ENCODE measurements at places on chromosomes 2 and 18.
A peak's percentile ranks its signal among the peaks of the same experiment; 100 is the strongest.

DNA sequence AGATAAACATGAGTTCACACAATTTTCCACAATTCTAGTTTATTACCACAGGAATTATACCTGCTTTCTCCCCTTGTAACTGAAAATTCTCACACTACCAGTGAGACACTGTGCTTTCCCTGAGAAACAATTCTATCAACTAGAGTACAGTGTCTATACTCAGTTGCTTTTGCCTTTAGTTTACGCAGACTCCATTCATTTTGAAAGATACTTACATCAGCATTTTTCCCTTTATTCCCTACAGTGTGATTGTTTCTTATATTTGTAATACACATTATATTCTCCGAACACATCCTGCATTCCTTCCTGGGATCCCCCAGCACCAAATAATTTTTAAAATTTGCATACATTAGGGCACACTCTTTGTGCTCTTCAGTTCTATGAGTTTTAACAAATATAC lies 1455.5 kb downstream of the SUCLG1 start:
- DNase-seq: no peak

DNA sequence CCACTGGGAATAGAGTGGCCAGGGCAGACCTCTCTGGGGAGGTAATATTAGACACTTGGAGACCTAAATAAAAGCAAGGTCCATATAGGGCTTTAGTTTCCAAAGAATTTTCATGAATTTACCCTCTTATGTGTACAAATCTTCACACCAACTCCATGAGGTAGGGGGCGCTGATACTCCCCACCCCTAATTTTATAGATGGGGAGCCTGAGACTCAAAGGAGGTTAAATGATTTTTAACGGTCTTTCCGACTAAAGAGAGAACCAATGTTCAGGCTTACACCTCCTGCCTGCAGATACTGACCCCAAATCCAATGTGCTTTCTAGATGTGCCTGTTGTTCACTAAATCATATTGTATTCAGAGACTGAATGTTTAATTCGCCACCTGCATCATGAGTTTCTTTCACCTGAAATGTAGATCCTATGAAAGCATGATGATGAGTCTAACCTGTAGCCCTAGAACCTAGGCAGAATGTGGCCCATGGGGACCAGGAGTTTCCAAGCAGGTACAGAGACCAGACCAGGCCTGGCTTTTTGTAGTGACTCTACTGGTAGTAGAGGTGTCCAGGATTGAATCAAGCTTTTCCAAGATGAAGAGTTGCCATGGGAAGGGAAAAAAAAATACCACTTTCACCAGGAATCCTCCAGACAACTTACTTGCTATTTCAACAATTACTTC lies 16.8 kb upstream of the PAX3 start:
- no peak for DNase-seq

DNA sequence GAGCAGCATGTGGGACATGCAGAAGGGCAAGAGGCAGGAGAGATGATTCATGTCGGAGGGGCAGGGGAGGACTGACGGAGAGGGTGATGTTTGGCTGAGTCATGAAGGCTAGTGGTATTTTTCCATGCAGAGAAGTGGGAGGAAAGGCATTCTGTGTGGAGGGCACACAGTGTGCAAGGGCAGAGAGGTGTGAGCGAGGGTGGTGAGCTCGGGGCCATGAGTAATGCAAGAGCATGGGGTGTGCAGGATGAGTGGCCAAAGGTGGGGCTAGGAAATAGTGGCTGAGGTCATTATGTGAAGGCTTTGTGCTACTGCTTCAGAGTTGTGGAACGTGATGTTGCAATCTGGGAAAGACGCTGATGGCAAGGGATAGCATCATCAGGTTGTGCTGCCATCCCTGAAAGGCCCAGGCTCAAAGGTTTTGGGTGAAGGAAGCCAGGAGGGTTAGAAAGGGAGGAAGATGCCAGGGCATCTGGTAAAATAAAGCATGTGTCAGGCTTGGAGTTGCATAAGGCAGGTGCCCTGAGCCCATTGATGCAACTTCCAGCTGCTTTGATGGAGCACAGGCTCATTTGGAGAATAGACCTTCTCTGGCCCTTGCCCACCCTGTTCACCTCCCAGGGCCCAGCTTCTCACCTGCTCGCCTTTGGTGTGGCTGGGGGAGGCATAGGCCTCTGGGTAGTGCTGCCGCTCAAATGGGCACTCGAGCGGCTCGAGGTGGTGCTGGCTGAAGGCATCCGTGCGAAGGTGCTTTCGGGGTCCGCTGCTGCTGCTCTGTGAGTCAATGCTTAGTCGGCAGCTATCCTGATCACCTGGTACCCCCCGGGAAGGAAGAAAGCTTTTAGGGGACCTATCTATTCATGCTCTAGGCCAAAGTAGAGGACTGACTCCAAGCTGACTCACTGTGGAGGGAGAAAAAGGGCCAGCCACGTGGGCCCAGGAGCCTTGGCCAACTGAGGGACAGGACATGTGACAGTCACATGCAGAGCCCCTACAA lies 37.5 kb downstream of the PAX8 start:
- DNase-seq: peak; percentile 49

DNA sequence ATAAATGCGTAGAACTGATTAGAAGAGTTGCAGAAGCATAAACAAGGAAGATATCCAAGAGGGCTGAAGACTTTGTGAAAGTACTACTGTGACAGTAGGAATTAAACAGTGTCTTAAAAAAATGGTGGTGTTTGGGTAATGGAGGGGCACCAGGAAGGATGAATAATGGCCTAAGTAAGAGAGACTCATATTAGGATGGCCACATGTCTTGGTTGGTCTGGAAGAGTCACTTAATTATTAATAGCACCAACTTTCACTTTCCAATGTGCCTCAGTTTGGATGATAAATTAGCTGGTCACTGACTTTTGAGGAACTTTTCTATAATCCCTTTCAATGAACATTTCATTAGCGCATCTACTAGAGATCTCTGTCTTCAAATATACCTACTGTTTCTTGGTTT lies 372.2 kb downstream of the NYAP2 start:
- no peak for DNase-seq

DNA sequence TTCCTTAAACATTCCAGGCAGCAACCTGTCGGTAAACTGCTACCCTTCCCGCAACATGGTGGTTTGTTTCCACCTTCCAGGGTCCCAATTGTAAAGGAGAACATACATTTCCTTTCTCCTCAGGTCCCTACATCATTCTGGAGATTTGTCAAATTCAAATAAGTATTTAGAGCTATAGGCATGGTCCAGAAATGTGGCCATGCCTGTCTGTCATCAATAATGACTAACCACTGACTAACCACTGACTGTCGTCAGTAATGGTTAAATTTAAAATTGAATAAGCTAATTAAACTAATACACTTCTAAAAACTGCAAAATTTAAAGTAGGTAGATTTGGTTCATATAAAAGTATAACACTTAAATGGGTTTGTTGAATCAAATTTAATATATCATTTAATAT lies 984.0 kb upstream of the SLC39A10 start:
- no peak for DNase-seq

DNA sequence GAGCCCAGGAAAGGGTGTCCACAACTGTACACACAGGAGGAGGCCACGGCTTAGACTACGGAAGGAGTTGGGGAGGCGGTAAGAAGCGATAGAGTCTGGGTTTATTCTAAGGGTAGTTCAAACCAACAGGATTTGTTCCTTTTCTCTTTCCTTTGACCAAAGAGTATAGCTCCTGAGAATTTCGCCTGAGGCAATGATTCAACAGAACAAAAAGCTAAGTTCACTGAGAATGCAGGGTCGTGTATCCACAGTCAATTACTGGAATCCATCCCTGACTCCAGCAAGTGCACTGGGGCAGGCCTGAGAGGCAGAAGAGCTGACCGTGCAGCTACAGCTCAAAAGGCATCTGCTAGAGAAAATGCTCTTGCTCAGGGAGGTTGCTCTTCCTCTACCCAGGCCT lies 140.9 kb downstream of the TFCP2L1 start:
- peak; percentile 17 for DNase-seq

DNA sequence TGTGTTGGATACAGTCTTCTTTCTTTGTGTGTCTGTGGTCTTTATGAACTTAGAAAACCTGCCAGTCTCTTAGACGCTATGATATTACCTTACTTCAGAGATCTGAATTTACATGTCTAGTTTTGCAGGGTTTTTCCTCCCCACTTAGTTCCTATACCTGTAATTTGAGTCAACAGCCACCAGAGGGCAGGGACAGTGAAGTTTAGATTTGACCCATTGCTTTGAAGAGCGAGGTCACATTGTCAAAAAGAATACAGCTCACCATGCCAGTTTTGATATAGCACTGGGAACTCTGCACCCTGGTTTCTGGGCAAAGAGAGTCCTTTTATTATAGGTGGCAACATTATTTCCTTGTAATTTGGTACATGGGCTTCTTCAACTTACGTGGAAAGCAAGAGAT lies 102.3 kb downstream of the MAPK4 start:
- peak; percentile 6 for DNase-seq

GRCh38 chr18:56716692-56717146 lies 65.6 kb downstream of the WDR7 start:
- no peak for DNase-seq

GRCh38 chr18:13451213-13451540 lies 232.6 kb downstream of the LDLRAD4 start:
- no peak for DNase-seq

- no peak for DNase-seq
Observed at GRCh38 chr2:161010503-161011015, 149.7 kb upstream of the TANK start.

GRCh38 chr2:11124760-11125068 lies 30.6 kb upstream of the SLC66A3 start:
- no peak for DNase-seq

Data from SJCRH30 (cell line).